NCI-H446 treated with DMSO at 0.1 percent for 48 hours (cell line): ENCODE measurements at places on chromosomes 16 and 17.

GRCh38 chr17:50575581-50576210, 15.2 kb downstream of the CACNA1G start:
- no peak for DNase-seq

- no peak for DNase-seq
Observed at GRCh38 chr16:79776243-79776847, 175.8 kb upstream of the MAF start.

DNA sequence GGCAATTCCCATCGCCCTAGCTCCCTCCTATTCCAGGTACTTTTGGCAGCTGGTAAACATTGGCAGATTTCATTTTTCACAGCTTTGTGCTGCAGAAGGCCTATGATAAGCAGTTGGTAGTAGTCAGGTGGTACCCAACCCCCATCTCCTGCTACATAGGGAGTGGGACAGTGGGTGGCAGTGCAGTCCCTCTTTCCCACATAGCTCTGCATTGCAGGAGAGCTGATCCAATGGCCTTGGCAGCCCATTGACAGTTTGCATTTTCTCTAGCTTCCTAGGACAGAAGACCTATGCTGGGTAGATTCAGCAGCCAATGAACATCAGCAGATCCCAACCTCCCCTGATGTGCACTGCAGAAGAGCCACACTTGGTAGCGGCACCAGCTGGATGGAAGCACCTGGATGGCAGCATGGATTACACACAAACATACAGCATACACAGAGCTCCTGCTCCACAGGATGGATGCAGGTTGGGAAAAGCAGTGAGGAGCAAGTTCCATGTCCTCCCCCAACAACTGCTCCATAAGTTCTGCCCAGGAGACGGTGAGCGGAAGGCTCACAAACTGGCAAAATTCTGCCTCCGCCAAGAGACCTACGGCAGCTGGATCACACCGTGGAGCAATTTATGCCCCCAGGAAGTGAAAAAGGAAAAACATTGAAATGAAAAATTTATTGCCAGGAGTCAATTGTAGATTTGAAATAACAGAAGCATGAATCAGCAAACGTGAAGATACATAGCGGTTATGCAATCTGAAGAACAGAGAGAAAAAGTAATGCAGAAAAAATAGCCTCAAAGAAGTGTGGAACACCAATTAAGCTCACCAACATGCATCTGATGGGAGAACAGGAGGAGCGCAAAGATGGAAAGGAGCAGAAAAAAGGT, 95.7 kb downstream of the CACNG1 start:
- no peak for DNase-seq

GRCh38 chr16:83813823-83814658, 6.3 kb downstream of the HSBP1 start:
- DNase-seq: no peak

- DNase-seq: peak; percentile 49
Observed at GRCh38 chr17:77247048-77247541, 106.3 kb downstream of the SEC14L1 start.

DNA sequence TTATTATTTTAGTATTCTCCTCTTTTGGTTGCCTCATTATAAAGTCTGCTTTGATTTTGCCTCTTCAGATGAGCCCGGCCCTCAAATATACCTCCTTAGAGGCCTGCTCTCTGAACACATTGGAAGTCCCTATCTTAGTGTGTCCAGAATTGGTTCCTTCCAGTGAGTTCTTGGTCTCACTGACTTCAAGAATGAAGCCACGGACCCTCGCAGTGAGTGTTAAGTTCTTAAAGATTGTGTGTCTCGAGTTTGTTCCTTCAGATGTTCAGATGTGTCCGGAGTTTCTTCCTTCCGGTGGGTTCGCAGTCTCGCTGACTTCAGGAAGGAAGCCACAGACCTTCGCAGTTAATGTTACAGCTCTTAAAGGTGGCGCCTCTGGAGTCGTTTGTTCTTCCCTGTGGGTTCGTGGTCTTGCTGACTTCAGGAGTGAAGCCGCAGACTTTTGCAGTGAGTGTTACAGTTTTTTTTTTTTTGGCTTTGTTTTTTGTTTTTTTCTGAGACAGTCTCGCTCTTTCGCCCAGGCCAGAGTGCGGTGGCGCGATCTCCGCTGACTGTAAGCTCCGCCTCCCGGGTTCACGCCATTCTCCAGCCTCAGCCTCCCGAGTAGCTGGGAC, 45.8 kb upstream of the NOS2 start:
- no peak for DNase-seq

- DNase-seq: peak; percentile 2
Observed at GRCh38 chr17:21573961-21574610, 118.2 kb upstream of the KCNJ18 start.

DNA sequence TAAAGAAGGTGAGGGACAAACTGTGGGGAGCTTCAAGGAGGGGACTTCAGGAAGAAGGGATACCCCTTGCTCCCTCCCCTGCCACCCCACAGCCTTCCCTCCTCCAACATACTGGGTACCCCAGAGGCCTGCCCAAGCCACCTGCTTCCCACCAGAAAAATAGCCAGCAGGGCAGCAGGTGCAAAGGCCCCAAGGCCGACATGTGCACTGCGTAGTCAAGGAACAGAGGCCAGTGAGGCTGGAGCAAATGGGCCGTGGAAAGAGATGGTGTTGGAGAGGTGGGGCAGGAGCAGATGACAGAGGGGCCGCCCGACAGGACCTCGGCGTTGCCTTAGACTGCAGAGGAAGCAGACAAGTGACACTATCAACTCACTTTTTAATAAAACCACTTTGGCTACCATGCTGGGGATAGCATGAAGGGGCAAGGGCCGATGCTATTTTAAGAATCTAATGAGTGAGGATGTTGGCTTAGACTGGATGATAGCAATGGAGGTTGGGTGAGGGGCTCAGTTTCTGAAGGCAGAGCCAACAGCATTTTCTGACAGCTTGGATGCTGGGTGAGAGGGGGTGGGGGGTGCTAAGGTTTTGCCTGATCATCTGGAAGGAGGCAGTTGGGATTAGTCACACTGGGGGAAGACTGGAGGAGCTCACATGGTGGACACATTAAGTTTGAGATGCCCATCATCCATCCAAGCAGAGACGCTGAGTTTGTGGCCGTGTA, 72.8 kb upstream of the TOB1 start:
- no peak for DNase-seq

DNA sequence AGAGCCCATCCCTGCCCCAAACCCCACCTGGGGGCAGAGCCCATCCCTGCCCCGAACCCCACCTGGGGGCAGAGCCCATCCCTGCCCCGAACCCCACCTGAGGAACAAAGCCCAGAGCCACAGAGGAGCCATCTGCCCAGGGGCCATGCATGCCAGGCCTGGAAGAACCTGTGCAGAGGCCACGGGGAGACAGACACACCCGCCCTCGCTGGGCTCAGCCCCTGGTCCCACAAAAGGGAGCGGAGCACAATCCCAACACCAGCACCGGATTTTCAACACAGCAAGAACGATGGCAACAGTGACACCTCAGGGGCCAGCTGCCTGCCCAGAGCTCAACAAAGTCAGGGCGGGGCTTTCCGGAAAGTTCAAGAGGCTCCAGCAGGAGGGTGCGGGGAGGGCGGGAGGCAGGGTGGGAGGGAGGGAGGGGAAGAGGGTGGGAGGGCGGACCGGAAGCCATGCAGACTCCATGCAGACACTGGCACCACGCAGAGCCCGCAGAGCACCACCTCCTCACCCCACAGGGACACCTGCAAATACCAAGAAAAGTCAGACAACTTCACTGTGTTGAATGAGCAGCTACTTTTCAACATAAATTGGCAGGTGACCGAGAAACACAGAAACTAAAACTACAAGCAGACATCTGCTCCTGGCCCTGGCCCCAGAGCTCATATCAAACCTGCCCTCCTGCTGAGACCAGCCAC, 27.9 kb upstream of the C16orf95 start:
- DNase-seq: no peak

- DNase-seq: no peak
Observed at GRCh38 chr16:22721511-22722100, 92.4 kb upstream of the HS3ST2 start.

DNA sequence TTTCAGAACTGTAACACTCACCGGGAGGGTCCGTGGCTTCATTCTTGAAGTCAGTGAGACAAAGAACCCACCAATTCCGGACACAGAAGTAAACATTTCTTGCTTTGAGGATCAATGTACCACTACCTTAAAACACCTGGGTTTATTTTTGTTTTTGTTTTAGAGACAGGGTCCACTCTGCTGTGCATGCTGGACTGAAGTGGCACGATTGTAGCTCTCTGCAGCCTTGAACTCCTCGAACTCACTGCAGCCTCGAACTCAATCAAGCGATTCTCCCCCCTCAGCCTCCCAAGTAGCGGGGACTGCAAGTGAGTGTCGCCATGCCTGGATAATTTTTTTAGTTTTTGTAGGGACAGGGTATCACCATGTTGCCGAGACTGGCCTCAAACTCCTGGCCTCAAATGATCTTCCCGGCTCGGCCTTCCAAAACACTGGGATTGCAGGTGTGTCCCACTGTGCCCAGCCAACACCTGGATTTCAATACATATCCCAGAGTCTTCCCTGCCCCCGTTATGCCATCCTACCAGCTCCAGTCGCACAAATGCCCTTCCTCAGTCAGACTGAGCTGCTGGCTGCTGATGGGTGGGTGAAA, 13.0 kb upstream of the CES4A start:
- DNase-seq: no peak
